ENCODE measurements at places on chromosomes 4 and X.

DNA sequence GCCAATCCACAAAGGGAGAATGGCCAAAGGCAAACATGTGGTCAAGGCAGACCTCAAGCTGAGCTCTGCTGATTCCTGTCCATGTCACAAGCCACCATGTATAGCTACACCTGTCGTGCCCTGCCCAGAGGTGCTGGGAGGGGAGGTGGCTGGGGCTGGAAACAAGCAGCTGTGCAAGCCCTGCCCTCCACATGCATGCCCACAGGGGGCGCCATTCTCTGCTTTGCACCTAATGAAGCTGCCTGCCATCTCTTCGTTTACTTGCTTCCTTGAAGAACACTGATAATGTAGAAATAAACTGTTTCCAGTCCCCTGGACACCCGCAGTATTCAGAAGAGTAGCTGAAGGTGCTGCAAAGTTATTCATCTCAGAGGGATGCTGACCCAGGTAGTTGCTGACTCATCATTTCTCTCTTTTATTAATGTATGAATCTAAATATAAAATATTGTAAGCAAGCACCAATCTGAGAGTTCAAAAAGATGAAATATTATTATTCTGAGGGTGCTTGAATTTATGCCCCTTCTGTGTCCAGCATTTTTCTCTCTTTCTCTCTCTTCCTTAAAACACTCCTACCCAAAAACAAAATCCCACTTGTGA lies 278.6 kb downstream of the ADGRA3 start:
- peak; percentile 45 for DNase-seq

DNA sequence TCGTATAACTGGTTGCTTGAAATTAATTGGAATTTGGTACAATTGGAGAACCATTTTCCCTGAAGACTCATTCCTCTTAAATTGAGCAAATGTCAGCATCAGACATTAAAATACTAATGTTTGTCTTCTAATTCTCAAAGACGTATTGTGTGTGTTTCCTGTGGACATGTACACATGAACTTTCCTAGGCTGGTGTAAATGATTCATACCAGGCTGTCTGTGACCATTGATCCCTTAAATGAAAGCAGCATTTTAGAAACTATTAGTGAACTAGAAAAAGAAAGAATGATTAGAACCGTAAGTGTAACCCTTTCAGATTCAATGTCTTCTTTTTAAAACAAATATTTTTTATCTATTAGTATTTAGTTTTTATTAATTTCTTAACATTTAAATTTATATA lies 332.9 kb downstream of the PPP3CA start:
- no peak for DNase-seq

DNA sequence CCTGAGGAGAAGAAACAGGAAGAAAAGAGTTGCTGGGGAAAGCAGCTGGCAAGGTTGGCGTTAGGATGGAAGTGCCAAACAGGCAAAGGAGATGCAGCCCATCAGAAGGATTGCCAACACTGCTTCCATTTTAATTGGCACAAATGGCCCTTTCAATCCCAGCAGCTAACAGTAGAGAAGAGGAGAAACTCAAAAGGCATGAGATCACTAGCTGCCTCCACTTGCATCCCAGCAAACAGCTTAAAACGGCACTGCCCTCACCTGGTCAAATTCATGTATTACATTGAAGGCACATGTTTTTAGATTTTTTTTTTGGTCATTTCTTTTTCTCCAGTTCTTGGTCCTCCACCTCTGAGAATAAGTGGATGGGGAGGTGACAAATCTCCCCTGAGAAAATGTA lies 14.9 kb upstream of the LOC101059915 start:
- no peak for DNase-seq

DNA sequence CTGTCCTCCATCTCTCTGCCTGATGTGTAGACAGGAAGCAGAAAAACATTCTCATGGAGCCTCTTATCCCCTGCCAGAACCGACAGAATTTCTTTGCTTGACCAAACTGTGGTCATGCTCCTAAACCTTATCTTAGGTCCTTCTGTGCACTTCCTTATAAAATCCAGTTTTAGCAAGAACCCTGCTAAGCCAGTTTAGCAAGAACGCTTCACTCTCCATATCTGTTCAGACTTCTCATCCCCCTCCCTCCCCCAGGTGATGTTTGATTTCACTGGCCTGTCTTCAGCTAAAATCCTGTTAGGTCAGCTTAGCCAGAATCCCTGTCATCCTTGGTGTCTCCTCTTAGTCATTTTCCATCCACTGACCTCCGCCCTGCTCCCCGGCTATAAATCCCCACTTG lies 1130.9 kb upstream of the PRKX start:
- no peak for DNase-seq

GRCh38 chr4:2698504-2698903 lies 57.6 kb downstream of the TNIP2 start:
- no peak for DNase-seq

- peak; percentile 8 for DNase-seq
Measured at GRCh38 chr4:144645631-144646522, at the start of gene HHIP. Gene HHIP (plus strand): TSS chr4:144646156. CDS start chr4:144646676, 520 bp downstream.

DNA sequence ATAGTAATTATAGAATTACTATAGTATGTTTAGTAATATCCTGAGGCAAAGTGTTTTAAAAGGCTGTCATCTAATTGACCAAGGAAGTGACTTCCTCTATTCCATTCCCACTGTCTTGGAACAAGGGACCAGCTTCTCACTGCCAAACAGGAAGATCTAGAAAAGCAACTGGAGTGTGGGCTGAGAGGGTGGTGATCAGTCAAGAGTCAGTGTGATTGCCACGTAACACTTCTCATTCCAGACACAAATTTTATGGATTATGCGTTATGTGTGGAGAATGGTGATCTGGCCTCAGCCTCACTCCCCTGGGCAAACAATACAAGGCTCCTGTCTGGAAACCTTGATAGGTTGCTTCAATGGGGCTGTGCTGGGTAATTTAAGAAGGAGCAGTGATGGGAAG lies 60.0 kb downstream of the RRAGB start:
- no peak for DNase-seq

GRCh38 chrX:155900765-155901164 lies 19.6 kb downstream of the VAMP7 start:
- DNase-seq, result no peak

DNA sequence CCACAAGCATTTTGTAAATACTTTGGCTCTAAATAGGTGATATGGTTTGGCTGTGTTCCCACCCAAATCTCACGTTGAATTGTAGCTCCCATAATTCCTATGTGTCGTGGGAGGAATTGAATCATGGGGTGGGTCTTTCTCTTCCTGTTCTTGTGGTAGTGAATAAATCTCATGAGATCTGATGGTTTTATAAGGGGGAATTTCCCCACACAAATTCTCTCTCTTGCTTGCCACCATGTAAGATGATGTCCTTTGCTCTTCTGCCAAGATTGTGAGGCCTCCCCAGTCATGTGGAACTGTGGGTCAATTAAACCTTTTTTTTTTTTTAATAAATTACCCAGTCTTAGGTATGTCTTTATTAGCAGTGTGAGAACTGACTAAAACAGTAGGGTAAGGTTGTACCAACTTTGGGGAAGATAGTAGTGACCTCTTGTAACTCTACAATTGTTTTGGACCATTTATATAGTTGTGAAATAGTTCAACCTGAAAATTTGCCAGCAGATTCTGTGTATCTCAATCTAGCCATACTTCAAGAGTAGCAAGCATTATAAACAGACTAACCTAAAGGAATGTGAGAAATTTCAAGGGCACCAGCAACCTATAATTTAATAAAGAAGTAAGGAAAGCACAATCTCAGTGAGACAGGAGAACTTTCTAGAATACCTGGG lies 727.8 kb downstream of the GRID2 start:
- no peak for DNase-seq

DNA sequence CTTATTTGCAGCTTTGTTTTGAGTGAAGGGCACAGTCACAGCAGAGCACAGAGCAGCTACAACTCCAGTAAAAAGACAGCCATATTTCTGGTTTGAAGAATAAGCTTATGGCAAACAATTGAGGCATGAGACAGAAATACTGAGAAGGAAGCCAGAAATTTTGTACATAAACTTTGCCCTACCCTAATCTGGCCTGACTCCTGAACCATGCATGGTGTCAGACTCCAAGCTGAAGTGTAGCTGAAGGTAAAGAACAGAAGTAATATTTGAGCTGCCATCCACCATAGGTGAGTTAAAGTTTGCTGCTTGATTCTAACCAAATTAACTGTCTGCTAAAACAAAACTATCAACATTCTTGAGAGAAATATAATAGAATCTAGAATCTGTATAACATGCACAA lies 24.5 kb upstream of the TMEM192 start:
- DNase-seq, result no peak

- no peak for DNase-seq
Measured at GRCh38 chrX:139642241-139642927, 65.6 kb downstream of the MCF2 start.

DNA sequence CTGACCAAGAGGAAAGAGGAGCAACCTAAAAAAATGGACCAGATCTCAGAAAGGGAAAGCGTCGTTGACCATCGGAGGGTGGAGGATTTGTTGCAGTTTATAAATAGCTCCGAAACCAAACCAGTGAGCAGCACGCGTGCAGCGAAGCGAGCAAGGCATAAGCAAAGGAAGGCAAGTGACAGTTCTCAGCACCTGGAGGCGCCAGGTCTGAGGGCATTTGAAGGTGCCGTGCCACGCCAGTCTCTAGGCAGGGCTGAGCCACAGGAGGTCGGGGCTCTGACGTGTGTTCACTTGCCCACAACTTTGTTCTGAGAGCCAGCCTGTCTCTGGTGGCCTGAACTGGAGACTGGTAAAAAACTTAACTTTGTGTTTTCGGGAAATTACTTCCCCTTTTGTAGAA lies 59.7 kb downstream of the TNIP2 start:
- DNase-seq, result no peak

DNA sequence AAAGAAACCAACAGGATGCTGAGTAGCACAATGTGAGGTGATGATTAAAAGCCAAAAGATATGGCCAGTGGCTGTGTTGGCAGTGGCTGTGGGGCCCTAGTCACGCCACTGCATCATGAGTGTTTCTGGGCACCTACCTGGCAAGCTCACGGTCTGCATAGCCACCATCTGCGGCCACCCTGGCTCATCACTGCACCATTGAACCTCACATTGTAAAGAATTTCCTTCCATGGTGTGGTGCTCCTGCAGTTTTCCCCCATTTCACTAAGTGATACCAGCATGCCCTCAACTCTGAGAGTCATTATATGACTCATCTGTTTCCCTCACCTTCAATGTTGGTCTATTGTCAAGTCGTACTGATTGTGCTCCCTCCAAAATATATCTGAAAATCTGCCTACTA lies 45.5 kb upstream of the CLNK start:
- DNase-seq, result peak; percentile 1

GRCh38 chr4:78296261-78296660 lies 239.1 kb downstream of the FRAS1 start:
- DNase-seq, result no peak

DNA sequence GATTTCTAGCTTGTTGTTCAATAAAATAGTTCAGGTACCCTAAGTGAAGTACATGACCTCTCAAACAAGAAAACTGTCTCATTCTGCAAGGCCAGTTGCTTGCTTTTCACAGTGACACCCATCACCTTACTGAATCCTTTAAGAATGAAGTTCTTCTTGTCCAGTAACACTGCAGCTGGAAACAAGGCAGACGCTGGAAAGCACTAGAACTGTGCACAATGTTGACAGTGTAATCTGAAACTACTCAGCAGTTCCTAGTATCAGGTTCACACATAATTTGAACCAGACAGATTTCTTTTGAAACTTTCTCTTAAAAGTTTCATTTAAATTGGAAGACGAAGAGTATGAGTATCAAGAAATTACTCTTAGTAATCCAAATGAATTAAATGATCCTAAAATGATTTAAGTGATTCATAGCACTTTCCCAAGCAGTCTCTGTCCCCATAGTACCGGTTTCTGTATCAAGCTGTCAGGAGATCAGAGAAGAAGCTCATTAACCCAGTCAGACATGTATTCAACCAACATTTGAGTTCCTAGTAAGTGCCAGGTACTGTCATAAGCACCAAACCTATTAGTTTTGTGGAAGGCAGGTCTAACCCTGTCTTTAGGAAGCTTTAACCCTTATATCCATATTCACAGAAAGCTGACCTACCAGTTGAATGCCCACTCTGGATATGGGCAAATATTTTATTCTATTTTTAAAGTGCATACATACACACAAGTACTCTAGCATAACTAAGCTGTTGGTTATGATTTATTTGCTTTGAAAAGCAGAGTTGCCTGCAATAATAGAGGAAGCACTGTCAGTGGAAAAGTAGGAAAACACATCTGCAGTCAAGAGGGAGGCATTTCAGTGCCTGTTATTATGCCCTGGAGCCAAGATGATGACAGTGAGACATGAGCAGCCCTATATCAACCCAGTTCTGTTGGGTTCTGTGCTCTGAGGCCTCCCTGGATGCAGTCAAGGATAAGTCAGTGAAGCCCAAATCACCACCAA lies 63.6 kb downstream of the PALLD start:
- DNase-seq, result no peak

GRCh38 chrX:32545101-32545500 lies 666.2 kb downstream of the DMD start:
- DNase-seq, result no peak

DNA sequence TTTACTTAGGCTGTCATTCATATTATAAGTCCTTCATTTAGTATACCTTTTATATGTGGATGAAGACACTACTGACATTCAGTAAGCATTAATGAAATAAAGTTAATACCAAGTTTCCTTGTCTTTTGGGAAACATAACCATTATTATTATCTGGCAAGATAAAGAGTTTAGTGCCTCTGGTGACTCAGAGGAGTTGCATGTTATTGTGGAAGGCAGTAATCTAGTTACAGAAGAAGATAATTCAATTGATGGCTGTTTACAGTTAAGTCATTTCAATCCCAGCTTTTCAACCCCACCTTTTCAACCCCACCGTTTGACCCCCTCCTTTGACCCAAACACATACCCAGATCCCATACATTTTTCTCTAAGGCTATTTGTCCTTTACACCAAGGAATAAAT lies 143.8 kb downstream of the FANCB start:
- no peak for DNase-seq

- DNase-seq, result no peak
Measured at GRCh38 chr4:8910100-8910821, 38.6 kb upstream of the HMX1 start.

- no peak for DNase-seq
Measured at GRCh38 chr4:88881227-88881569, 175.8 kb downstream of the FAM13A start.

DNA sequence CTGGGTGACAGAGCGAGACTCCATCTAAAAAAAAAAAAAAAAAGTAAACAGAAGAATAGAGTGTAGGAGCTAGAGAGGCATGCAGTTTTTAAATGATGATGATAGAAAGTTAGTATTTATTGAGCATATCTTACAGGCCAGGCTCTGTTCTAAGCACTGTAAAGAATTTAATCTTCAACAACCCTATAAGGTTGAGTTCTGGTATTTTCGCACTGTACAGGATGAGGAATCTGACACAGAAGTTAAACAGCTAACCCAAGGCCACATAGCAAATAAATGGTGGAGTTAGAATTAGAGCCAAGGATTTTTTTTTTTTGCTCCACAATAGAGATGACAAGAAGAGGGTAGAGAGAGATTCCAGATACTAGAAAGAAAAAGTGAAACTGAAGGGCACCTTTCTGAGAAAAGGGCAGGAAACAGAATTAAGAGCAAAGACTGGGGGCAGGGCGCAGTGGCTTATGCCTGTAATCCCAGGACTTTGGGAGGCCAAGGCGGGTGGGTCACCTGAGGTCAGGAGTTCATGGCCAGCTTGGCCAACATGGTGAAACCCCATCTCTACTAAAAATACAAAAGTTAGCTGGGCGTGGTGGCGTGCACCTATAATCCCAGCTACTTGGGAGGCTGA lies 56.1 kb downstream of the KLHL5 start:
- DNase-seq, result no peak
